Common myeloid progenitor, CD34-positive (primary cell): ENCODE measurements at places on chromosomes 13 and 19.

- DNase-seq: no peak
Measured at GRCh38 chr19:50158577-50158976, 4.5 kb downstream of the IZUMO2 start.

- DNase-seq: no peak
Measured at GRCh38 chr19:1291761-1292418, 6.2 kb downstream of the EFNA2 start.

DNA sequence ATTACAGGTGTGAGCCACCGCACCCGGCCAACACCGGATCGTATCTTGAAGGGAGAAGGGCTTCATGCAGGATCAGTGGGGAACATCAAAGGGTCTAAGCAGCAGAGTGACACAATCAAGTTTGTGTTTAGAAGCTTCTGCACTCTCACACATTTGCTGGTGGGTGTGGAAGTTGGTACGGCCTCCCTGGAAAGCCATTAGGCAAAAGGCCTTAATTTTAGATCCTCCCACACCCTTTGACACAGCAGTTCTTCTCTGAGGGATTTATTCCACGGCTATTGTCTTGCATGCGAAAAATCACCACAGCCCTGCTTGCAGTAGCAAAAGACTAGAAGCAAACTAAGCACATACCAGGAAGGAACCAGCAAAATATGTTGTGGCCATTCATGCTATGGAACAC lies 18.3 kb upstream of the SLC1A5 start:
- DNase-seq: no peak

DNA sequence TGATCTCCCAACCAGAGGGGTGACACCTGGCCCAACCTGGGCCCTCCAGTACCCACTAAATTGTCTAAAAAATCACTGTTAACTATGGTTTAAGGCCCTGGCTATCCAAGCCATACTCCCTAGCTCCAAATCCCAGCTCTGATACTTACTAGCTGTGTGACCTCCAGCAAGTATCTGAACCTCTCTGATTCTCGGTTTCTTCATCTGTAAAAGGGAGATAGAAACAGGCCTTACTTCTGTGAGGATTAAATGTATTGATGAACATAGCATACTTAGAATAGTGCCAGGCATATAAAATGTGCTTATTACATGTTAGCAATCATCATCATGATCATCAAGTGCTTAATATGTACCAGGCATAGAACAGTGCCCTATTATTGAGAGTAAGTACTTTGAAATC lies 4.7 kb downstream of the LRFN1 start:
- DNase-seq: no peak

DNA sequence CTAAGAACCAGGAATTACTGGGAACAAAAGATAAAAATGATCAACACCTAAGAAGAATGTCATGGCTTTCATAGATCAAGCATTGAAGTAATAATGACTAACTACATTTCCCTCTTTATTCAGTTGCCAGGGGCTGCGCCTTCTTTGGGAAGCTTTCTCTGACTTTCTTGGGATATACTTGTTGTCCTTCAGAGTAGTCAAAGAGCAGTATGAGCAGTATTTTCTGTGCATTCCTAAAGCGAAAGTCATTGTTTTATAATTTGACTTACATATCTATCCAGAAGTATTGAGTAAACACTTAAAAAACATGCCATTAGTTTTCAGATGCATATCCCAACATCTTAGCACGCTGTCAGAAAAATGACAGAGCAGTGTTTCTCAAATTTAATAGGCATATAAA lies 2412.4 kb downstream of the PCDH9 start:
- DNase-seq: no peak

GRCh38 chr13:50509771-50510441 lies 333.6 kb downstream of the DLEU7 start:
- no peak for DNase-seq

DNA sequence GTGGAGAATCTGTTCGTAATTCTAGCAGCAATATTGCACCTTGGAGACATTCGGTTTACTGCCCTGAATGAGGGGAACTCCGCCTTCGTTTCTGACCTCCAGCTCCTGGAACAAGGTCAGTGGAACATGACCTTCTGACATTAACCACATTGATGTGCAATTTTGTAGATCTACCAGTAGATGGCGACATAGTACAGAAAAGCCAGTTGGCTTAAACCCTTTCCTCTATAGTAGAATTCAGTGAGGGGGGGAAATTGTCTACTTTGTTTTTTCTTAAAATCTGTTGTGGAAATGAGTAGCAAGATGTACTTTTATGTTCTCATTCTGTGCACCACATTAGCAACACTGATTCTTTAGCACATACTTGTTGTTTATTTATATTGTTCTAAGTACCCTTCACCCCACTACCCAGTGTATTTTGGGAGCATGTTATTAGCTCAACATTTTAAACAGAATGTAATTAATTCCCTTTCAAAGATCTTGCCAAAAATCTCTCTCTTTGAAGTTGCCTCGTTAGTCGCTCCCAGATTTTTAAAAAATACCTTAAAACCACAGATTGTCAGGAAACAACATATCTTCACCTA lies 332.2 kb downstream of the MYO16 start:
- peak; percentile 72 for DNase-seq

DNA sequence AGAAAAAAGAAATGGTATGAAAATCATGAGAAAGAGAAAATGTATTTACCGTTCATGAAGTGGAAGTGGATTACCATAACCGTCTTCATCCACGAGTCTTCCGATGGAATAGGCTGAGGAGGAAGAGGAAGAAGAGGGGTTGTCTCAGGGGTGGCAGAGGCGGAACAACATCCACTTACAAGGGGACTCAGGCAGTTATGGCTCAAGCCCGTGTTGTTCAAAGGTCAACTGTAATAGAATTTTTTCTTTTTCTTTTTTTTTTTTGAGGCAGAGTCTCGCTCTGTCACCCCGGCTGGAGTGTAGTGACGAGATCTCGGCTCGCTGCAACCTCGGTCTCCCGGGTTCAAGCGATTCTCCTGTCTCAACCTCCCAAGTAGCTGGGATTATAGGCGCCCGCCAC lies 16.9 kb upstream of the ADGRL1 start:
- DNase-seq: no peak

DNA sequence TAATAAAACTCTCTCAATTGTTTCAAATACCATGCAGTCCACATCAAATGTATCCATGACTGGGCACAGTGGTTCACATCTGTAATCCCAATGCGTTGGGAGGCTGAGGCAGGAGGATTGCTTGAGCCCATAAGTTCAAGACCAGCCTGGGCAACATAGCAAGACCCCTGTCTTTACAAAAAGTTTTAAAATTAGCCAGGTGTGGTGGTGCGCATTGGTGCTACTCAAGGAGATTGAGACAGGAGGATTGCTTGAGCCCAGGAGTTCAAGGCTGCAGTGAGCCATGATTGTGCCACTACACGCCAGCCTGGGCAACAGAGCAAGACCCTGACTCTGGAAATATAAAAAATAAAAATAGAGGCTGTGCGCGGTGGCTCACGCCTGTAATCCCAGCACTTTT lies 5.0 kb downstream of the CLIP3 start:
- DNase-seq: no peak

GRCh38 chr13:100811928-100812327 lies 137.3 kb upstream of the TMTC4 start:
- DNase-seq: no peak

- DNase-seq: peak; percentile 38
Measured at GRCh38 chr13:20901668-20902437, 693 bp downstream of the XPO4 start.
